ENCODE measurements at places on chromosomes 3 and 15.

DNA sequence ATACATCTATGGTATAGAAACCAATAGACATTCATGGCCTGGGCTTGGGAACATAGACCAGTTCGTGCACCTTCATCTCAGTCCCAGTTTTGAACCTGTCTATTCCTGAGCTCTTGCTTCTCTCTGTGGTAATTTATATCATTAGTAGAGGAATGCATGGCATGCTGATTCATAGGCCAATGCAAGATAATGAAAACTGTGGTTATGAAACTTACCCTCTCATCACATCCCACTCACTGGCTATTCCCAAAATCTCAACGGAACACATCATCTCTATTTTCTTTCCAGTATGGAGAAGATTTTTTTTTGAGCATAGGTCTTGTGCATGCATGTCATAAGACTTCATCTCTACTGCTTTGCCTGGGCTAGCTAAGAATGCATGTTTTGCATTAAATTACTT is 18.7 kb upstream of the P2RY12 start:
- no peak for DNase-seq

- DNase-seq = no peak
Observed at GRCh38 chr3:18247139-18247695, 177.9 kb downstream of the SATB1 start.

DNA sequence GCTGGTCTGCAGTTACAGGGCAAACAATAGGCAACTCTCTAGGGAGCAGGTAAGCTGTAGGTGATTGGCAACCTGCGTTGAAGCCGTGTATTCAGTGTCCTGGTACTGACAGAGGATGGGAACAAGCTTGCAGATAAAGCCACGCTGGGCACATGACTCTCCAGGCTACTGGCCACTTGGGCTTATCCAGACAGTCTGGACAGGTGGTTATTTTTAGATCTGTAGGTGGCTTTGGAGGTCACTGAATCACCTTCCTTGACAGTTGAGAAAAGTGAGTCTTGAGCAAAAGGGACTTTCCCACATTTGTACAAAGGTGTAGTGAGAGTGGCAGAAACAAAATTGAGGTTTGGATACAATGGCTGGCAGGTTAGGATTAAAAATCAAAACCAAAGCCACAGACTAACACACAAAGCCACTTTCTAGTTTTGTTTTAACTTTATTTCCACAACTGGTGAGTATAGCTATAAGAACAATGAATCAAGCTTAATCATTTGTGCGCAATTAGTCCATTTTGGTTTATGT is 22.3 kb upstream of the IL1RAP start:
- no peak for DNase-seq

DNA sequence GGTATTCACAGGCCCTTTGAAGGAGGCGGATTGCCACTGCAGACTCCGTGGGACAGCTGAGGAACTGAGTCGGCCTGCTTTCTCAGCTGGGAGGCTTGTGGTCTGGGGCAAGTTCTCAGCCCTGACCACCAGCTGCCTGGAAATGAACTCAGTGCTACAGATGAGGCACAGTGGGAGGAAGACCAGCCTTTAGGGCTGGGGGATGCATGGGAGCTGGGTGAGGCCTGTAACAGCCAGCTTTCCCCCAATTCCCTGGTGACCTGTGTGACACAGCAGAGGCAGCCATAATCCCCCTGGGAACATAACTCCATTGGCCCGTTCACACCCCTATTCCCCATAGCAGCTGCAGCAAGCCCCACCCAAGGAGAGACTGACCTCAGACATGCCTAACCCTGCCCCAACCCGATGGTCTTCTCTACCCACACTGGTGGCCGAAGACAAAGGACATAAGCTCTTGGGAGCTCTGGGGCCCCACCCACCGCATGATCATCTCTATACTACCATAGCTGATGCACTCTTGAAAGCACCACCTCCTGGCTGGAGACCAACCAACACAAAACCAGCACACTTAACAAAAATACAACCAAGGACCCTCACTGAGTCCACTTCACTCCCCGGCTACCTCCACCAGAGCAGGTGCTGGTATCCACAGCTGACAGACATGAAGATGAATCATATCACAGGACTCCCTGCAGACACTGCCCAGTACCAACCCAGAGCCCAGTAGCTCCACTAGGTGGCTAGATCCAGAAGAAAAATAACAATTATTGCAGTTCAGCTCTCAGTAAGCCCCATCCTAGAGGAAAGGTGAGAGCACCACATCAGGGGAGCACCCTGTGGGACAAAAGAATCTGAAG is 24.9 kb downstream of the ZMAT3 start:
- DNase-seq = no peak

- no peak for DNase-seq
Observed at GRCh38 chr3:57772251-57772650, 16.1 kb downstream of the SLMAP start.
